Endothelial cell of umbilical vein (primary cell): ENCODE measurements at places on chromosomes 11 and 22. TPM values are rescaled to one million over a fixed set of nuclear protein-coding genes. Genes with fewer than 3 reads are reported as not detected.

PGM2L1 gene
- total RNA-seq, result 24.7 and 31.4 TPM in 2 replicates

ELFN2 gene
- 1.3 and 1.4 TPM in 2 replicates for total RNA-seq

RAPSN gene
- 1.6 TPM in 2 replicates for total RNA-seq

RAC2 gene
- total RNA-seq, result 111 and 122 TPM in 2 replicates

GP1BB gene
- total RNA-seq, result 1.5 and 1.7 TPM in 2 replicates

PTPN5 gene
- not detected in 2 replicates for total RNA-seq

OR4D5 gene
- total RNA-seq, result not detected in 2 replicates

SLC25A18 gene
- not detected in 2 replicates for total RNA-seq

OR52H1 gene
- total RNA-seq, result not detected in 2 replicates

VWA5A gene
- total RNA-seq, result 11.6 and 14.3 TPM in 2 replicates

SHANK3 gene
- total RNA-seq, result 137 and 158 TPM in 2 replicates

KRTAP5-4 gene
- total RNA-seq, result not detected in 2 replicates

HBG2 gene
- total RNA-seq, result not detected in 2 replicates

MEI1 gene
- total RNA-seq, result 0.76 and 1.5 TPM in 2 replicates

RAB36 gene
- 2.6 and 2.7 TPM in 2 replicates for total RNA-seq

TPBGL gene
- not detected in 2 replicates for total RNA-seq

SERPING1 gene
- total RNA-seq, result not detected in 2 replicates

DCDC1 gene
- total RNA-seq, result not detected in 2 replicates

GGT1 gene
- 1.5 and 1.8 TPM in 2 replicates for total RNA-seq

OR52A1 gene
- total RNA-seq, result not detected in 2 replicates

BRSK2 gene
- 0.20 and 0.39 TPM in 2 replicates for total RNA-seq

APIP gene
- 25.9 and 26.9 TPM in 2 replicates for total RNA-seq

SIK3 gene
- total RNA-seq, result 20.6 and 21.3 TPM in 2 replicates

CABP4 gene
- total RNA-seq, result 4.2 and 5.0 TPM in 2 replicates

PIM3 gene
- 185 and 219 TPM in 2 replicates for total RNA-seq

MS4A15 gene
- not detected in 2 replicates for total RNA-seq

RASD2 gene
- not detected in 2 replicates for total RNA-seq

SYT9 gene
- 0.25 TPM in 1 of 2 replicates, not detected in the other for total RNA-seq

RNF141 gene
- 31.8 and 32.4 TPM in 2 replicates for total RNA-seq

CDON gene
- total RNA-seq, result 3.5 and 3.8 TPM in 2 replicates

TCN1 gene
- total RNA-seq, result not detected in 2 replicates

MS4A4E gene
- not detected in 2 replicates for total RNA-seq

USP28 gene
- 29.6 and 30.5 TPM in 2 replicates for total RNA-seq

MMP27 gene
- not detected in 2 replicates for total RNA-seq

BAIAP2L2 gene
- 0.16 and 0.20 TPM in 2 replicates for total RNA-seq

TRPC6 gene
- not detected in 2 replicates for total RNA-seq

FREY1 gene
- 1.1 and 1.4 TPM in 2 replicates for total RNA-seq

KCNE3 gene
- total RNA-seq, result 1.3 and 2.2 TPM in 2 replicates

RELT gene
- 12.6 and 13.1 TPM in 2 replicates for total RNA-seq

ARHGAP32 gene
- total RNA-seq, result 6.4 and 9.1 TPM in 2 replicates

SCGB2A2 gene
- not detected in 2 replicates for total RNA-seq

PATE4 gene
- total RNA-seq, result not detected in 2 replicates

FAM180B gene
- not detected in 2 replicates for total RNA-seq

OR8G1 gene
- total RNA-seq, result not detected in 2 replicates

ZMAT5 gene
- 23.1 and 24.9 TPM in 2 replicates for total RNA-seq

NXPE4 gene
- not detected in 2 replicates for total RNA-seq

PUS3 gene
- total RNA-seq, result 10.3 and 15.1 TPM in 2 replicates

SLC22A8 gene
- total RNA-seq, result not detected in 2 replicates

PHLDA2 gene
- 44.5 and 51.5 TPM in 2 replicates for total RNA-seq

IGLL5 gene
- not detected in 2 replicates for total RNA-seq

MAML2 gene
- 16.8 and 17.1 TPM in 2 replicates for total RNA-seq
